Mesenteric fat pad (tissue), 1 donor: ENCODE measurements at places on chromosomes 12 and 14.

DNA sequence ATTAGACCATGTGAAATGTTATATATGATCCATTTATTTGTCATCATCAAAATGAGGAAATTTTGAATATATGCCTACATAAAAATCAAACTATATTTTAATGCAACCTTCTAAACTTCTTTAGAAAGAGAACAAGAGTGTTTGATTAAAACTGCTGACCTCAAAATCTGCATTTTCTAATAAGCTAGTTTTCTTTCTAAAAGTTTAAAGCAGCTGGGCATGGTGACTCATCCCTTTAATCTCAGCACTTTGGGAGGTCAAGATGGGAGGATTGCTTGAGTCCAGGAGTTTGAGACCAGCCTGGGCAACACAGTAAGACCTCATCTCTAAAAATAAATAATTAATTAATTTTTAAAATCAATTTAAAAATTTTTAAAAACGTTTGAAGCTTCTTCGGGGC lies 36.2 kb downstream of the GNPTAB start:
- DNase-seq, result no peak

- no peak for DNase-seq
Measured at GRCh38 chr12:68888243-68888642, 44.7 kb downstream of the CPM start.

DNA sequence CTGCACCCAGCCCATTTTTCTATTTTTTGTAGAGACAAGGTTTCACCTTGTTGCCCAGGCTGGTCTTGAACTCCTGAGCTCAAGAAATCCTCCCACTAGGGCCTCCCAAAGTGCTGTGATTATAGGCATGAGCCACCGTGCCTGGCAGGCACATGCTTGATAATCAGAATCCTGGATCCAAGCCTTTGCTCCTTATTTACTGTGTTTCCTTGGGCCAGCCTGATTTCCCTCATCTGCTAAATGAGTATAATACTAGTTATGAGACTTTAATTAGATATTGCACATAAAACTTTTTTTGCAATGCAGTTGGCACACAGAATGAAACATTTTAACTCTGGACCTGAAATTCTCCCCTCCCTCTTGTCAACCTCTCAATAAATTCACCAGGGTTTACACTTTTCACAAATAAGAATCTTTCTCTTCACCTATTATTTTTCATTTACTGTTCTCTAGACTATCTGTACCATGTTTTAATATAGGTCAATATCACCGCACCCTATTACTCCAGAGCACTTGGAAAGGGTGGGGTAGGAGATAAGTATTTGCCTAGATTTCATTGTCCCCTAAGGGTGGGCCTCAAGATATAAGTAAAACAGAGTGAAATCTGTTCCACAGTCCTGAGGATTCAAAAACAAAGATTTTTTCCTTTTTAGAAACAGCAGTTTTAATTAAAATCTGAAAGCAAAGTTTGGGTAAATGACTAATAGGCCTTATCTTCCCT lies 69.2 kb upstream of the NR2C1 start:
- no peak for DNase-seq

GRCh38 chr12:50914872-50915484 lies 37.4 kb upstream of the HIGD1C start:
- DNase-seq, result no peak

GRCh38 chr12:69150083-69150795 lies 89.1 kb upstream of the CPSF6 start:
- no peak for DNase-seq

- DNase-seq, result no peak
Measured at GRCh38 chr14:28102001-28102400, 664.6 kb upstream of the FOXG1 start.

- DNase-seq, result no peak
Measured at GRCh38 chr14:21066882-21067502, 3.1 kb upstream of the ARHGEF40 start.

GRCh38 chr14:54106661-54107377 lies 150.2 kb upstream of the BMP4 start:
- no peak for DNase-seq

- no peak for DNase-seq
Measured at GRCh38 chr12:123748161-123748560, 13.9 kb upstream of the DNAH10 start.

DNA sequence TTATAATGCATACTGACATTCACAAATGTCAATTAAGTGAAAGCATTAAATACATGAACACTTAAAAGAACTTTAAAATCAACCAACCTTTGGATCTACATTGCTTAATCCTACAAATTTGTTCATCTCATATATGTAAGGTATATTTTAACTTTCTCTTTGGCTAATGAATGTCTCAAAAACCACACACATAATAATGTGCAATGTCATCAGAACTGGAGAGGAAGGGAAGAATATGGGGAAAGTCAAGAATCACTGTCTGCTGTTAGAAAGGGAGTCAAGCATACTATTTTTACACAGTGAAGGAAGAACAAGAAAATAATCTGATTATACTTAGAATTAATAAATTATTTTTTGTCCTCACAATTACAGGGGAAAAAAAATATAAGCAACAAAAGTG lies 4.9 kb downstream of the GMFB start:
- no peak for DNase-seq
